ENCODE measurements at places on chromosomes 12 and 14. TPM values are rescaled to one million over a fixed set of nuclear protein-coding genes. Genes with fewer than 3 reads are reported as not detected.

The KRT71 gene
- not detected for total RNA-seq

The NGB gene
- total RNA-seq = not detected

The TC2N gene
- 0.53 TPM for total RNA-seq

The KRT6C gene
- total RNA-seq = not detected

The MMP14 gene
- 435 TPM for total RNA-seq

The ZC2HC1C gene
- total RNA-seq = 0.71 TPM

The TAS2R9 gene
- not detected for total RNA-seq

The SRRM4 gene
- not detected for total RNA-seq

The KLRD1 gene
- total RNA-seq = under 0.01 TPM

The LIMA1 gene
- total RNA-seq = 179 TPM

The GLRX5 gene
- total RNA-seq = 32.0 TPM

The WSCD2 gene
- not detected for total RNA-seq

The TTLL5 gene
- total RNA-seq = 22.3 TPM

The LRCOL1 gene
- not detected for total RNA-seq

The KNTC1 gene
- 33.5 TPM for total RNA-seq

The SLC2A14 gene
- not detected for total RNA-seq
